H4 (cell line): ENCODE measurements at places on chromosomes 2 and 18.

GRCh38 chr2:154394600-154394999 lies 303.9 kb upstream of the KCNJ3 start:
- no peak for DNase-seq

DNA sequence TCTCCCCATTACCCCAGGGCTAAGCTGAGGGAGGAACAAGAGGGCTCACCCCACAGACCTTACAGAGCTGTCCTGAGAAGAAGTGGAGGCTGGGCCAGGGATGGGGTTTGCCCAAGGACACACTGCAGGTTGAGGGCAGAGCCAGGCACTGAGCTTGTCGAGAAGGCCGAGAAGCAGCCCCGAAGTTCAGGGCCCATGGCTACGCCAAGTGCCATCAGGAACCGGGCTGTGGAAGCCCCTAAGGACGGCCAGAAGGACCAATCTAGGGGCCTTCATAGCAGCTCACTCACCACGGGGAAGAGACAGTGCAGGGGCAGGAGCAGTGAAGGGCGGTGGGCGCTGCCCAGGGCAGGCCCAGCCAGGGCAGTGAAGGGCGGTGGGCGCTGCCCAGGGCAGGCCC lies 18.6 kb upstream of the AGXT start:
- DNase-seq: no peak

DNA sequence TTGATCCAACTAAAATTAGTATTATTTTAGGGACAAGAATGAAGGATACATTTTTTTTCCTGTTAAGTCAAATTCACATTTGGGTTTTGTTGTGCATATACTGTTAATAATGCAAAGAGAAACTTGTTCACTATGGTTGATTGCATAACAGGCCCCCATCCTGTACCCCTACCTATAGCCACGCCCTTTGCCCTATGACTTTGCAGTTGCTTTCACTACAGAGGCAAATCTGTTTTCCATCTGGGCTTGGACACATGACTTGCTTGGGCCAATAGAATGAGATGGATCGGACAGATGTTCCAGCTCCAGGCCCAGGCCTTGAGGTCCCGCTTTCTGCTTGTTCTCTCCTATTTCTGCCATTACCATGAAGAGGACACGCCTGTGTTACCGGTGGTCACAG lies 278.5 kb upstream of the HNRNPA3 start:
- no peak for DNase-seq

DNA sequence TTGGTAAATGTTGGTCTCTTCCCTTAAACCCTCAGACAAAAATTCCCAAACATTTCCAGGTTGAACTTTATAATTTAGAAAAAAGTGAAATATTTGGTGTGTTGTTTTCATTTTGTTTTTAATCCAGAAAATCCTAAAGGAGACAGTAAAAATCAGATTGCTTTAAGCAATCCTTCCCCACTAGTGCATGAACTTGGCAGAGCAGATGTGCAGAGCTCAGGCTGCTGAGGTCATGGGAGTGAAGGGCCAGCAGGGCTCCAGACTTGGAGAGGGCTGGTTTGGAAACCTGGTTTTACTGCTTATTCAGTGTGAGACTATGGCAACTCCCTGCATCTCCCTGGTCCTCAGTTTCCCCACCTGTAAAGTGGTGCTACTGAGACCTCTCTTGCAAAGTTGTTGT lies 66.7 kb upstream of the TEX51 start:
- no peak for DNase-seq

DNA sequence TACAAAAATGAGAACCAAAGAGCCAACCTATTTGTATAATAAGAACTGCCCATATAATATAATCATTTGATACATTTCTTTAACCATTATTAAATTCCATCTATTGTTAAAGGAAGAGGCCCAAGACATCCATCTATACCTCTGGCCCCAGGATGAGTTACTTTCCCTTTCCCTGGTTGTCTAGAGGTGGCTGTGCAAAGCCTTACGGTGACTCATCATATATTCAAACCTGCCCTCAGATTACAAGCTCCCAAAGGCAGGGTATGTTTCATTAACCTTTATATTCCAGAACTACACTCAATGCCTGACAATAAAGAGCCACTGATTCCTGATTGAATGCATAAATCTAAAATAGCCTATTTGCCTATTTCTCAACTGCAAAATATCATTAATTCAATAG lies 105.8 kb upstream of the PID1 start:
- DNase-seq: no peak

DNA sequence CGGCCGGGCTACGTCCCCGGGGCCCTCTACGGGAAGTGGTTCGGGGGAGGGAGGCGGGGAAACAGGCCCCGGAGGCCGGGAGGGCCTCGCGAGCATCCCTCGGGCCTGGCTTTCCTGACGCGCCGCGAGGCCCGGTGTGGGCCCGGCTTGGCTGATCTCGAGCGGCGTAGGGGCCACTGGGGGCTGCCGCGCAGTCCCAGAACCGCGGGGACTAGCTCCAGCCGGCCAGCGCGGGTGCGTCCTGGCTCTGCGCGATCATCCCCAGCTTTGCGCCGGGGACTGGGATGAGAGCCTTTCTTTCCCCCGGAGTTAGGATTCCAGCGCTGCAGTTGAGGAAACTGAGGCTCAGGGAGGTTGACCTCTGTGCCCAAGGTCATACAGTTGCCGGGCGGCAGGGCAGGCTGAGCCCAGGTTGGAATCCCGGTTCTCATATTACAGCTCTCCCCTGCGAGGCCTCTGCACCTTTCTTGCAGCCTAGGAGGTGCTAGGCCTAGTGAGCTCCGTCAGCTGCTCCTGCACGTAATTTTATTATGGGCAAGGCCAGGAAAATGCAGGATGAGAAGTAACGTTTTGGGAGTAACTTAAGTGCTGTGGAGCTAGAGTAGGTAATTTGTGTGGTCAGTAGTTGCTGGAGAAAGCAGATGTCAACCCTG lies 501 bp downstream of the LPIN1 start:
- no peak for DNase-seq

DNA sequence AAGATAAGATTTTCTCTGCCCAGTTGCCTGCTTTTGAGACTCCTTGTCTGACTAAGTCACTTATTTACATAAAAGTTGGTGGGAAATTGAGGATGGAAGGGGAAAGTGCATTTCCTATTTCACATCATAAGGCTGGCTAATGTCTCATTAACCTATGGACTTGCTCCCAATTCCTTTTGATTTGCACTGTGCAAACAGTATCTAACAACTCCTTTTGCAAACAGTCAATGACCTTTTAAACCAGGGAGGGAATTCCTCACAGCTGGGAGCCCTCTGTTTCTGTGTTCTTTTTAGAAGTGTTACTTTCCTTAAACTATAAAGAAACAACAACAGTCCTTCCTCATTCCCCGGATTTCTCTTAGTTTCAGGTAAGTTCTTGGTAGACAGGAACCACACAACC lies 272.8 kb downstream of the RND3 start:
- no peak for DNase-seq

DNA sequence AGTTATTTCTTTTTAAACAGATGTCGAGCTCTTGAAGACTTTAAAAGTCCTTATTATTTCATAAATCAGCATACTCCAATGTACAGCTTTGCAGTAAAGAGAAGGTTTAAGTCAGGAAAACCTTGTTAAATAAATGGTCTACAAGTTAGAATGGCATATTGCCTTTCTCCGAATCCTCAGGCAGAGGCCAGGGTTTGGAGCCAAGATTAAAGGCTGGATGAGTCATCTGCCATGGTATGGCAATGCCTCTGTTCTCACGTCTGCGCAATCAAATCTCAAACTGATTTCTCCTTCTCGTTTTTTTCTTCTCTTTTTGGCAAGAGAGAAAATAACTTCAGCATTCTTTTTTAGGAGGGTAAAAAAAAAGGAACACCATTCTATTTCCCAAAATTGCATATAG lies 5.6 kb upstream of the KCNJ3 start:
- DNase-seq: peak; percentile 27

DNA sequence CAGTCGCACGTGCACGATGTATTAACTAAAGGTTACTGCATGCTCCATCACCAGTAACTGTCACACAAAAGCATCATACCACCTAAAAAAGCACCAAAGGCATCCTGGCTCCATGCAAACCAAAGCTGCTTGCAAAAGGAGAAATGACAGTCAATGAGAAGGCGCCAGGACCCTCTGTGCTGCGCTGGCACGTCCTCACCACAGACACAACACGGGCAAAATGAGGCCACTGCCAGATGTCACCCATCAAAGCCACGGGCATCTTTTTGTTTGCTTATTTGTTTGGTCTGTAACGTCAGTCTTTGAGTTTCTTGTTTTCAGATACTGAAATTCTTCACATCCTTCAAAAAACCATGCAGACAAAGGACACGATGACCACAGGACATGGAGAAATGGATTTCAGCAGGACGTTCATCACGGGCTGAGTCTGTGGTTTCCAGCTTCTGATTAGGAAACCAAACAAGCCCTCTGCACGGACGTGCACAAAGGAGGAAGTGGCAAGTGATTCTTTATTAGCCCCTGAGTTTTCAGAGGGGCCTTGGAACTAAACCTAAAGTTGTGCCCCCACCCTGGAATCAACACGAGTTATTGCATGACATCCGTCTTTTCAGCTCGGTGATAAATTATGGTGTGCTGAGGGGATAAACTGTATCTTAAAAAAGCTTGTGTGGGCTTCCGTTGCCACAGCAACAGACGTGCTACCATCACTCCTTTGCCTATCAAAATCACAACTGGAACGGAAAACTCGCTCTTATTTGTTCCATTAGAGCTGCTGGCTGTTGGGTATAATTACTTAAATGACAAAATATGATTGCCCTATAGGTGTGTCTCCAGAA lies 181.8 kb downstream of the EIPR1 start:
- no peak for DNase-seq

- DNase-seq: no peak
Observed at GRCh38 chr2:96993367-96993766, 7.0 kb upstream of the FAM178B start.

DNA sequence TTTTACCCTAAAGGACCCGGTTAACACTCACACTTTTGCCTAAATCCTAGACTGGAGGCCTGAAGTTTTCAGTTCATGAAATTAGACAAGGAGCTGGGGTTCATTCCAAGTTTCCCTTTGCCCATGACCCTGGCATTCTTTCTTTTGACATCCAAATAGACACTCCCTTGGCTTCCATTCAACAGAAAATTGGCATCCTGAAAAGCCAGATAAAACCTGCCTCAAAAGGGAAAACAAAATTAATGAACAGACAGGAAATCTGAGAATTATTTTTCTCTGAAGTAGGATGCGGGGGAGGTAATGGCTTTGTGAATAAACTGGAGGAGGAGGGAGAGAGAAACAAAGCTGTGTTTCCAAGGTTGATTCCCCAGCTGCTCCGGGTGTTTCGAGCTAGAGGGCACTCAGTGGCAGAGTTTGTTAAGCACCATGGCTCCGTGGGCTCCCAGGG lies 41.0 kb downstream of the SPP2 start:
- DNase-seq: peak; percentile 15

- DNase-seq: no peak
Observed at GRCh38 chr2:61117534-61117933, 44.5 kb upstream of the C2orf74 start.

DNA sequence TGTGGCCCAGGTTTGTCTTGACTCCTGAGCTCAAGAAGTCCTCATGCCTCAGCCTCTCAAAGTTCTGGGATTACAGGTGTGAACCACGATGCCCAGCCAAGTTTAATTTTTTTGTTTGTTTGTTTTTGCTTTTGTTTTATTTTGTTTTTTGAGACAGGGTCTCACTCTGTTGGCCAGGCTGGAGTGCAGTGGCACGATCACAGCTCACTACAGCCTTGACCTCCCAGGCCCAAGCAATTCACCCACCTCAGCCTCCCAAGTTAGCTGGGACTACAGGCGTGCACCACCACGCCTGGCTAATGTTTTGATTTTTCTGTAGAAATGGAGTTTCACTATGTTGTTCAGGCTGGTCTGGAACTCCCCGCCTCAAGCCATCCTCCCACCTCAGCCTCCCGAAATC lies 29.4 kb upstream of the RAB1A start:
- no peak for DNase-seq

- DNase-seq: no peak
Observed at GRCh38 chr2:167817908-167818307, 429.5 kb downstream of the STK39 start.

DNA sequence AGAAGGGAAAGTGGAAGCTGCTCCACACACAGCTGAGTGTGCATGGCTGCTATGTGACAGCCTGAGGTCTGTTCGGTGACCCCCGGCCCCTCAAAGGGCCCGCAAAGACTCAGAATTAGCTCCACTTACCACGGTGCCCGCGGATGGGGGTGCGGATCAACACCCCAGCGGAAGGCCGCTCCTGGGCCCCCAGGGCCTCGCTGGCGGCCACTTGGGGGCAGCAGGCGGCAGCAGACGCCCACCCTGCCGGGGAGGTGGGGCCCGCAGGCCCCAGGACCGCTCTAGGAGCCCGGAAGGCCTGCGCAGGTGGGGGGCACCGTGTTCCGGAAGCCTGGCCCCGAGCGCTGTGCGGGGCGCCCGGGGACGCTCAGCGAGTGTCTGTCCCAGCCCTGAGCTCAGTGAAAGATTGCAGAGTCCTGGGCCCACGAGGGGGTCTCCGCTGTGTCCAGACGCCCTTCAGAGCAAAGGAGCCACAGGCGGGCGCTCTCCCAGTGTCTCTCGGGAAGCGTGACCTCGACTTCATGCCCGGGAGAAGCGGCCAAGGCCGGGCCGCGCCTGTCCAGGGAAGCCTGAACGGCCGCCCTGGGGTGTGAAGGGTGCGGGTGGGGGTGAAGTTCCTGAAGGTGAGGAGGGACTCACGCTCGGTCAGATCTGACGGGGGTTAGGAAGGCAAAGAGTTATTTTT lies 118.7 kb downstream of the VAPA start:
- DNase-seq: no peak

GRCh38 chr2:150601280-150602038 lies 114.0 kb upstream of the RND3 start:
- no peak for DNase-seq

DNA sequence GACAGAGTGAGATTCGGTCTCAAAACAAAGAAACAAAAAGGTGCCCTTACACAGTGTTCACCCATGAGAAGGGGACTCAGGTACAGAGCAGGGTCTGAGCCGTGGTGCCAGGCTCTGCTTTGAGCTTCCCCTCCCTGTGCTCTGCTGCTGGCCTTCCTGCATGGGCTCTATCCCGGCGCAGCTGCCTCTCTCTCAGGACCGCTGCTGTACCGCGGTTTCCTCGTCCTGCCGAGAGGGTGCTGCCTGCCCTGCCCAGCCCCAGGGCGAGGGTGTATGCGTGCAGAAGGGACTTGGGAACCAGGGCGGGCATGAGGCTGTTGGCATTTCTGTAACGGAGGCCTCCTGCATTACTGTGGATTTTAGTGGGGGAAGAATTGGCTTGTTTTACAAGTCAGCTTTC lies 30.1 kb downstream of the SH3RF3 start:
- no peak for DNase-seq

DNA sequence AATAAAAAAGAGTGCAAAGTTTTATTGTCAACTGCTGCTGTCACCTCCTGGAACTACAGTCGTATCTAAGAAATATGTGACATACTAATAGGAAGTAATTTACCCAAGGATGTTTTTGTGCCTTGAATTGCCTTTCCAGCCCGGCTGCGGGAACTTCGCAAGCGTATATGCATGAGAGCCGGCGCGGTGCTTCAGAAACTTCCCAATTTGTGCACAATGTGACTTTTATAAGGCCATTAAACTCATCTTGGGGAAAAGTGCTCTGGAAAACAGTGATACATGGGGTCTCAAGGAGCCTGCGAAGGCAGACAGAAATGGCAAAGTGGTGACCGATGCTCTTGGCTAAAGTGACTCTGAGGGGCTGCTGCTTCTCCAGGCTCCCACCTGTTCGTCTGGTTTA lies 41.7 kb upstream of the CELF4 start:
- DNase-seq: no peak

- DNase-seq: no peak
Observed at GRCh38 chr2:150572961-150573395, 85.5 kb upstream of the RND3 start.
